Right ventricle myocardium inferior (tissue), 1 donor: ENCODE measurements at places on chromosomes 4 and X. TPM values are rescaled to one million over a fixed set of nuclear protein-coding genes. Genes with fewer than 3 reads are reported as not detected.

DNA sequence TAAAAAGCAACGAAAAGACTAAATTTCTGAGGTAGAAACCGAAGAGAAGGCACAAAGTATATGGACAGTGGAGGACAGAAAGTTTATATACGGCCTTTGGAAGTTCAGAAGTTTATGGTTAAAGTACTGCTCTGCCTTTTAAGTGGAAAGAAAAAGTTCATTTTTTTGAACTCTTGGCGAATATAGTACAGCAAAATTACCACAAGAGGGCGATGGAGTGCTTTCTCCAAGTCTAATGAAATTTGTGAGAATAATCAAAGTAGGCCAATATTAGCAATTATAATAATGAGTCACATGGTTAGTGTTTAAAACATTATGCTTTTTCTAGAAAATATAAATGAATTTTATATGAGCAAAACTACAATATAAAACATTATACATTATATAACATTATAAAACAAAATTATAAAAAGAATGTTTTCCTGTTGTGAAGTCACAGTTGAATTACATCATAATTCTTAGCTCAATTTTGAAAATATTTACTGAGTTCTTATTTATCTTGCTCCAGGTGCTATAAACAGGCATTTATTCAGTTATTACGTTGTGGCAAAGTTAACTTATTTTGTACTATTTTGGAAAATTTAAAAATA lies 136.2 kb upstream of the BMPR1B start:
- no peak for DNase-seq

- no peak for DNase-seq
Measured at GRCh38 chrX:42602136-42602535, 175.8 kb downstream of the PPP1R2C start.

DNA sequence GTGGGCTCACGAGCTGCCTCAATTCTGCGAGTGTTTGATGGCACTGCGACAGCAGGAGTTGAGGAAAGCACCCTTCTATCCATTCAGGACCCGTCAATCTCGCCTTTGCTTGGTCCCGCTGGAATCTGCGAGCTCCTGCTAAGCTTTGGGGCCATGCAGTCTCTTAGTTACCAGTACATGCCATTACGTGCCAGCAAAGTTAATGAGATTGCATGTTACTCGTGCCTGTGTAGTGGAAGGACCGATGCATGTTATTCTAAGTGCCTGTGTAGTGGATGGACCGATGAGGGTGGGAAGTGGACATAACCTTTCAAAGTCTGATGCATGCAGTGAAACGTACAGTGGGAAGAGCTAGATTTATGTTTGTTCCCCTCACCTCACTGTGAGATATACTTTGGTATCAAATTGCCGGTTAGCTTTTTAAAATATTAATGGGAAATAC lies 569 bp downstream of the RPS3A start:
- no peak for DNase-seq

FNIP2 gene
- total RNA-seq = 46.2 TPM

GRCh38 chr4:56828784-56829535 lies 7.5 kb upstream of the SPINK2 start:
- no peak for DNase-seq

- DNase-seq = no peak
Measured at GRCh38 chrX:108165383-108166111, 74.0 kb downstream of the ATG4A start.

OTC gene
- not detected for total RNA-seq

GRCh38 chr4:163815776-163816175 lies 321.3 kb downstream of the TMA16 start:
- no peak for DNase-seq
